ENCODE measurements at places on chromosomes 3 and 15.
A peak's percentile ranks its signal among the peaks of the same experiment; 100 is the strongest.

DNA sequence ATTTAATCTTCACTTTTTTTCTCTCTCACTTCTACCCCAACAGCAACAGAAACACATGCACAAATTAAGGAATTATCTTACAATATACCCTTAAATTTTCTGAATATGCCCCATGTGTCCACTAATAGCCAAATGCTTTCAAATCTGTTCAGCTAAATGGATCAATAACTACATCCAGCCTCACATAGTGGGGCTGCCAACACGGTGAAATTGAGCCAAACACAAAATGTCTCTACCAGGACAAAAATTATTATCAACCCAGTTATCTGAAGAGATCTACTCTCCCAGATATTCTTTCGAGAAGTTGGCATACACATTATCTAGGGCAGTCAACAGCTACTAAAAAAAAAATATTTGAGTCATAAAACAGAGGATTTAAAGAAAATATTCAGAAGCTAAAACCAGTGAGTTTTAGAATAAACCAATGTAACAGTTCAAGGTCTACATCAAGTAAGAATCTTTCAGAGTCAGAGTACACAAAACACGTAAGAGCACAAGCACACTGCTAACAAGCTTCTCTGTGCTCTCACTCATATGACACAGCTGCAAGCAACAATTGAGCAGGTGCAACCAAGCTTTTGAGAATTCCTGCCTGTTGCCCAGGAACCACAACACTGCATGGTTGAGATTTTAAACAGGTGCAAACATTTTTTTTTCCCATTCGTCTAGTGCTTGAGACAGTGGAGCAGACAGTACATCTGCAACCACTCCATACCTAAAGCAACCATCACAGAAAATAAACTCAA lies 247.7 kb downstream of the ZBTB20 start:
- no peak for DNase-seq

- DNase-seq, result no peak
These were observed 558.9 kb upstream of the IL12A start for GRCh38 chr3:159429702-159430101.

- DNase-seq, result no peak
These were observed 59.7 kb downstream of the ATP2B2 start for GRCh38 chr3:10445561-10446175.

DNA sequence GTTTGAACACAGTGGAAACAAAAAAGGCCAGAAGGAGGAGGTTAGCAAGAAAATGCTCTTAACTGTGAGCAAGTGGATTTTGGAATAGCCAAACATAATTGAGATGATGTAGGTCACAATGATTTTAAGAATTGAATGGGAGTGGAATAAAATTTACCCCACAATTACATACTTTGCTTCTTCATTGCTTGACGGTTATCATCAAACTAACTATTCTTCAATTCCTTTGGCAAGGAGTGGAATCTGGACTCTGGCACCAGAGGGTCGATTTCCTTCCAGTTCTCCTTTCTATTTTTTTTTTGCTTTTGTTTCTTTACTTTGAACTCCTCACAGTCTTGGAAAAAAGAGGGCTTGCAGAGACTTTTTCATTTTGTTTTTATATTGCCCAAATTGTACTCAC lies 634.5 kb upstream of the TGFBR2 start:
- no peak for DNase-seq

- no peak for DNase-seq
These were observed at the start of gene MYL3 for GRCh38 chr3:46863261-46863782. TSS of gene MYL3 (minus strand) at chr3:46863444. CDS start at chr3:46863390, 54 bp downstream.

DNA sequence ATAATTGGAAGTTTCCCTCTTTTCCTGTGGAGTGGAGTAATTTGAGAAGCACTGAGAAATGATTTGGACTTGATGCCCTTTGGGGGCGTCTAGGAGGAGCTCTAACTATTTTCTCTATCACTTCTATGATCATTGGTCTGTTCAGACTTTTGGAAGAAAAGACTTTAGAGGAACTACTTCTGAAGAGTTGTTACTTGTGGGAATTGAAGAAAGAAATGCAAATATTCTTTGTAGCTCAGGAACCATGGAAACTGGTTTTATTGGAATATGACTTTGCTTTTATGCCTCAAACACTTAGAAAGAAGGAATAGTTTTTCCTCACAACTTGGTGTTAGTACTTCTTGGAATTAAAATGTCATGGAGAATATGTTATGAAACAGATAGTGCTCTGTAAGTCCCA lies 122.0 kb upstream of the ALDH1A3 start:
- DNase-seq, result no peak

- DNase-seq, result no peak
These were observed 21.8 kb upstream of the LIMD1 start for GRCh38 chr3:45572755-45573154.

GRCh38 chr3:17626395-17626794 lies 116.0 kb downstream of the TBC1D5 start:
- no peak for DNase-seq

DNA sequence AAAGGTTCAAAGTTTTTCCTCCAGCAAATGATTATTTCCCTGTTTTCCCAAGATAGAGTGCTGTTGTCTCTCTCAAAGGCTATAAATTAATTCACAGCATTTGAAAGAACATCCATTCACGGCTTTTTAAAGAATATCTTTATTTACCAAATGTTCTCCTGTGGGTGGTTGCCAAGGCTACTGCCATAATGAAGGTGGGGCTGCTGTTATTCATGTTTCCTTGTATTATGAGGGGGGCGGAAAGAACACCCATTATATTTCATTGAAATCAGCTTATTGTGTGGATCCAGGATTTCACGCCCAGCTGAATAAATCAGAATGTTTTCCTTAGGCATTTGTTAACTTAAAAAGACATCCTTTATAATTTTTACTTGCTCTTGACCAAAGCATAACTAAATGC lies 10.1 kb downstream of the SRP14 start:
- DNase-seq, result no peak

- no peak for DNase-seq
These were observed 30.1 kb upstream of the SPTSSB start for GRCh38 chr3:161401389-161401788.

DNA sequence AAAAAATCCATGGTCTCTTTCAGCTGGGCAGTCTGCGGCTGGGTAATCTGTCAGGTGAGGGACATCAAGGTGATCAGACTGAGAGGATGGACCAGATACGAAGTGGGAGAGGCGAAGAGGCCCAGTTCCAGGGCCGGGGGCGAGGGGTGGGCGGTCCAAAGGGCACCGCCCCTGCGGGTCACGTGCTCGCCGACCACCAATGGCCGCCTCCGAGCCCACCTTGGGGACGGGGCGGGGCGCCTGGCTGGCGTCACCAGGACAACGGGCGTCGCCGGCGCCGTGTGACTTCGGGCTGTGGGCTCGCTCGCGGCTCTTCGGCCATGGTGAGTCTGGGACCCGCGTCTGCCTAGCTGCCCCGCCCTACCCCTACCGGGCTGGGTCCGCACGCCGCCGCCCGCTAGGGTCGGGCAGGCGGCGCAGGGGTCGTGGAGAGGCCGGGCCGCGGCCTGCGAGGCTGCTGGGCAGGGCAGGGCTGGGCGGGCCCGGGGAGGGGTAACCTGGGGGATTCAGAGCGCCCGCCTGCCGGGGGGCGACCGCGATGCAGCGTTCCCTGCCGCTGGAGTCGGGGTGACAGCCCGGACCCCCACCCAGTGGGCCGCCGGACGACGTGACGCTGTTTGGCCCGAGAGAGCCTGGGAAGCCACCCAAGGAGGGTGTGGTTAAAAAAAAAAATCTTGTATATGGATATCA lies at the start of gene FBXL2:
FBXL2 (plus strand) TSS at position 250 of the 690 bp plus-strand sequence; CDS start at position 321, 71 bp downstream.
- no peak for DNase-seq

DNA sequence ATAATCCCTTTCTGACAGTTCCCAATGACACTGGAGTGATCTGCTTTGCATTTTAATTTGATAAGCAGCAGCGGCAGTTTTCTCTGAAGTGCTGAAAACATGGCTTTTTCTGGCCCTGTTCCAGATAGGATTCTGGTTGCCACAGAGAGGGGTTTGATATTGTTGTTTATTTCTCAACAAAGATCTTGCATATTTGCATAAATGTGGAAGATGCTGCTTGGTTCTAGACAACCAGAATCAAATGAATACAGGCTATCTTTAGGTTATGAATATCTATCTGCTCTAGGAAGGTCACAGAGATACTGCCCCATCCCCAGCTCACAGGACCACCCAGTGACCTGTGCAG lies 137.1 kb downstream of the ZNF609 start:
- DNase-seq, result peak; percentile 44

DNA sequence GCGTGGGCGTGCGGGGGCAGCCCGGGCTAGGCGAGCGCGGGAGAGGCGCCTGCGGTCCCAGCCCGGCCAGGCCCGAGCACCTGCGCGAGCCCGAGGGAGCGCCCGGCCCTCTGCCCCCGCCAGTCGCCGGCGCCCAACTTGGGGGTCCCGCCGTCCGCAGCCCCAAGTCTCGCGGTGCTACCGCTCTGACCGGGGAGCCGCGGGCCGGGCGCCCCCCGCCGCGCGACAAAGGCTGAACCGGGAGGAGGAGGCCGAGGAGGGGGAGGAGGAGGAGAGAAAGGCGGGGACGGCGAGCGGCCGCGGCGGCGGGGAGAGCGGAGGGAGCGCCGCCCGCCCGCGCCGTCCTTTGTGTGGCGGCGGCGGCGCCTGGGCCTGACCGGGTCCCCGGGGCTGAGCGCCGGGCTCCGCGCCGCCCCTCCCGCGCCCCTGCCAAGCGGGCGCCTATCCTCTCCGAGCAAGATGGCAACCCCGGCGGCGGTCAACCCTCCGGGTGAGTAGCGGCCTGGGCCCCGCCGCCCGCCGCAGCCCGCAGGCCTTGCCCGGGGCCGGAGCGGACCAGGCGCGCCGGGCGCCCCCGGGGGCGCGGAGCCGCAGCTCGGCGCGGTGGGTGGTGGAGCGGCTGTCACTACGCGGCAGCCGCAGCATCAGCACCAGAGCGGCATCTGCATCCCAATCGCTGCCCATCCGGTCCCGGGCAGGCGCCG lies at the start of gene ARNT2:
ARNT2 (plus strand) TSS at position 326 of the 704 bp plus-strand sequence; CDS start at position 460, 134 bp downstream.
- DNase-seq, result no peak

GRCh38 chr15:96891046-96891445 lies 560.5 kb downstream of the NR2F2 start:
- no peak for DNase-seq

DNA sequence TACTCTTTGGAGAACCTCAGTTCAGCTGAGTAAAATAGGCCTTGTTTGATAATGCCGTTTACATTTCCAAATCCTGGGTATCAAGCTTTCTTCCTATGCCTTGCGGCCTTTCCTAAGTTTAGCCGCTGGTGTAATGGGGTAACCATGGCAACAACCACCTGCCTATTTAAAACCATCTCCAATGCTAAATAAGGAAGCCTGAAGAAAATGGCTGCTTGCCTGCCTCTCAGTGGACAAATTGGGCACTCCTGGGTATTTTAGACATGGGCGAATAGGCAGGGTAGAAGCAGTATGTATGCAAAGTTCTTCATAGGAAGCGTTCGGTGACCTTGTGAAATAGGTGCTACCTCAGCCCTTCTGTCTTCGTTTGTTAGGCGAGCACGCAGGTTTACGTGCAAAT lies 122.7 kb downstream of the DGKG start:
- DNase-seq, result no peak

- DNase-seq, result no peak
These were observed 188.5 kb downstream of the CADPS start for GRCh38 chr3:62686503-62687294.

DNA sequence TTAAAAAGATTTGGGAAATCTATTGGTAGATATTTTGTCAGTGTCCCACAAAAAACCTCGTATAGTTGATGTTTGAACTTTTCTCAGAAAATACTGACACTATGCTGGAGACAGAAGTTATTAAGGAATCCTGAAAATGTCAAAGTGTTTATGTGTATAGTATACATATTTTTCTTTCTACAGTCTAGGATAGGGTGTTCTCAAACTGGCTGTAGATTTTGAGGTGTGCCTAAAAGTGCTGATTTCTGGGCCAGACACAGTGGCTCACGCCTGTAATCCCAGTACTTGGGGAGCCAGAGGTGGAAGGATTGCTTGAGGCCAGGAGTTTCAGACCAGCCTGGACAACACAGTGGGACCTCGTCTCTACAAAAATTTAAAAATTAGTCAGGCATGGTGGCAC lies 322.0 kb downstream of the NLGN1 start:
- no peak for DNase-seq

DNA sequence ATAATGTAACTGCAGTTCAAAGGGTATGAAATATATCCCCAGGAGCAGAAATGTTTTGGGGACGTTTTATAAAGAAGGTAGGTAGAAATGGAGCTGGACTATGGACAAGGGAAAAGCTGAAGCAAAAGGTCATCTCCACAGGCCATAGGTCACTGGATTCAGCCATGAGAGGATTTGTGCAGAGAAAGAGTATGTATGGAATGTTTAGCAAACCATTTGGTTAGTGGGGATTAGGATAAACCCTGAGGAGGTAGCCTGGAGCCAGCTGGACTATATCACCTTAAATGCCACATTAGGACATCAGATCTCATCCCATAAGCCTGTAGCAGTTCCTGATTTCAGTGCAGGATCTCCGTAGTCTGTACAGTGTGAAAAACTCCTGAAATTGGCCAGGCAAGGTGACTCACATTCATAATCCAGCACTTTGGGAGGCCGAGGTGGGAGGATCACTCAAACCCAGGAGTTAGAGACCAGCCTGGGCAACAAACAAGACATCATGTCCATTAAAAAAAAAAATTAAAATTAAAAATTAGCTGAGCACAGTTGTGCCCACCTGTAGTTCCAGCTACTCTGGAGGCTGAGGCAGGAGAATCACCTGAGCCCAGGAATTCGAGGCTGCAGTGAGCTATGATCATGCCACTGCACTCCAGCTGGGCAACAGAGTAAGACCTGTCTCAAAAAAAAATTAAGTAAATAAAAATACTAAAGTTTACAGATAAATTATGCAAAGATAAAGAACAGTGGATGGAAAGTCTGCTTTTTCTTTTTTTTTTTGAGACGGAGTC lies 4.7 kb downstream of the IP6K1 start:
- DNase-seq, result no peak

DNA sequence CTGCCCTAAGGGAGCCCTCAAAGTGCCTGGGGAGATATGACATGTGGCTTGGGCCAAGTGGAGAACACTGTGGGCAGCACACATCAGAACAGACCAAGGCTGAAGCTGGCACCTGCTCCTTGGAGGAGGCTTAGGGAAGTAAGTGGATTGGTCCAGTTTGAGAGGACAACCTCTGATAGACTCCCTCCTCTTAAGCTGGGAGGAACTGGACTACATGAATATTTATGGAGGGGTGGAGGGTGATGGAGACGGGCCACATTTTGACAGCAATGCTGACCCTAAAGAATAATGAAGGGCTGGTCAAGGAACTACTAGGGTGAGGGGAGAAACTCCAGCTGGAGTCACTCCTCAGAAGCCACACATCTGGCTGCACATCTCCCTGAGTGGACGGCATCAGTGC lies 6.5 kb upstream of the CD276 start:
- DNase-seq, result no peak

DNA sequence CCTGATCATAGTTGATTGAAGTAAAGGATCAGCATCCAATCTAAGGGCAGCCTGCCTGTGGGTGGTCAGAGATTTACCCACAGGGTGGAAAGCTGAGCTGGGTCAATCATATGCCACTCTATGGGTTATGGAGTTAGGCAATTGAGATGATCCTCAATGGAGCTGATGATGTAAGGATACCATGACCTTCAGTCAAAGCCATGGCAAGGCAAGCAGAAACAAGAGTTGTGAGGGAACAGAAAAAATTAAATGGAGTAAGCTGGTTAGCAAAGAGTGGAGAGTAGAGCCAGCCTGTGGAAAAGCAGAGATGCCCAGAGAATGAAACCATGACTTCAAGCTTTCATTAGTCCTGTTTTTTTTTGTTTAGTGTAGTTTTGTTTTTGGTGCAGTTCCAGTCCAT lies 5.7 kb upstream of the IQGAP1 start:
- no peak for DNase-seq

- no peak for DNase-seq
These were observed 218.5 kb upstream of the ROBO1 start for GRCh38 chr3:79986338-79986737.

GRCh38 chr3:152226176-152226575 lies 42.6 kb upstream of the MBNL1 start:
- DNase-seq, result no peak

Measured in CD4-positive, alpha-beta T cell treated with Interleukin-4 for 4 hours (primary cell).